Stomach (tissue), 19 donors: ENCODE measurements at places on chromosomes 16 and 17. TPM values are rescaled to one million over a fixed set of nuclear protein-coding genes. Genes with fewer than 3 reads are reported as not detected.

Gene SMIM36
- polyA plus RNA-seq, result not detected

Gene TEX14
- 0.03 TPM for polyA plus RNA-seq

Gene LRRC36
- 1.2 TPM for polyA plus RNA-seq

Gene INCA1
- 1.6 TPM for polyA plus RNA-seq

Gene RPH3AL
- polyA plus RNA-seq, result 18.9 TPM

Gene TMEM106A
- polyA plus RNA-seq, result 1.9 TPM

Gene EVI2B
- 4.6 TPM for polyA plus RNA-seq

Gene CCR7
- polyA plus RNA-seq, result not detected

Gene COG7
- 25.7 TPM for polyA plus RNA-seq

Gene OMG
- 0.50 TPM for polyA plus RNA-seq

Gene SSTR5
- polyA plus RNA-seq, result not detected

Gene AATK
- 1.7 TPM for polyA plus RNA-seq

Gene TBC1D3
- not detected for polyA plus RNA-seq

Gene AANAT
- not detected for polyA plus RNA-seq

Gene GJD3
- not detected for polyA plus RNA-seq

Gene PLCD3
- polyA plus RNA-seq, result 17.2 TPM

Gene ZSCAN10
- not detected for polyA plus RNA-seq

Gene CLDN6
- not detected for polyA plus RNA-seq

Gene C17orf78
- not detected for polyA plus RNA-seq

Gene SNAI3
- polyA plus RNA-seq, result 1.0 TPM

Gene SLC13A2
- not detected for polyA plus RNA-seq

Gene IFT20
- 95.6 TPM for polyA plus RNA-seq

Gene ZNF469
- 0.15 TPM for polyA plus RNA-seq

Gene ST6GALNAC2
- polyA plus RNA-seq, result 17.1 TPM

Gene SULT1A2
- 1.1 TPM for polyA plus RNA-seq

Gene TRPV2
- 5.3 TPM for polyA plus RNA-seq

Gene ITGAD
- polyA plus RNA-seq, result not detected

Gene MAP3K3
- 9.3 TPM for polyA plus RNA-seq

Gene C17orf113
- 0.31 TPM for polyA plus RNA-seq

Gene CA7
- polyA plus RNA-seq, result 0.10 TPM

Gene HEATR9
- polyA plus RNA-seq, result not detected

Gene KRTAP4-6
- not detected for polyA plus RNA-seq

Gene RHBDF2
- polyA plus RNA-seq, result 9.2 TPM

Gene TPSG1
- polyA plus RNA-seq, result 0.10 TPM

Gene SRCIN1
- 2.1 TPM for polyA plus RNA-seq

Gene TNK1
- polyA plus RNA-seq, result 7.8 TPM

Gene KRT36
- polyA plus RNA-seq, result not detected

Gene TVP23C
- 2.6 TPM for polyA plus RNA-seq

Gene ABCA9
- 1.7 TPM for polyA plus RNA-seq

Gene PIK3R5
- polyA plus RNA-seq, result 0.90 TPM

Gene NLRP1
- polyA plus RNA-seq, result 11.1 TPM

Gene VASN
- polyA plus RNA-seq, result 5.1 TPM

Gene OSGIN1
- polyA plus RNA-seq, result 9.9 TPM

Gene APOBR
- 1.5 TPM for polyA plus RNA-seq

Gene TIMM22
- polyA plus RNA-seq, result 7.3 TPM
